NCI-H1105 treated with DMSO at 0.1 percent for 48 hours (cell line): ENCODE measurements at places on chromosomes 3 and 15.

DNA sequence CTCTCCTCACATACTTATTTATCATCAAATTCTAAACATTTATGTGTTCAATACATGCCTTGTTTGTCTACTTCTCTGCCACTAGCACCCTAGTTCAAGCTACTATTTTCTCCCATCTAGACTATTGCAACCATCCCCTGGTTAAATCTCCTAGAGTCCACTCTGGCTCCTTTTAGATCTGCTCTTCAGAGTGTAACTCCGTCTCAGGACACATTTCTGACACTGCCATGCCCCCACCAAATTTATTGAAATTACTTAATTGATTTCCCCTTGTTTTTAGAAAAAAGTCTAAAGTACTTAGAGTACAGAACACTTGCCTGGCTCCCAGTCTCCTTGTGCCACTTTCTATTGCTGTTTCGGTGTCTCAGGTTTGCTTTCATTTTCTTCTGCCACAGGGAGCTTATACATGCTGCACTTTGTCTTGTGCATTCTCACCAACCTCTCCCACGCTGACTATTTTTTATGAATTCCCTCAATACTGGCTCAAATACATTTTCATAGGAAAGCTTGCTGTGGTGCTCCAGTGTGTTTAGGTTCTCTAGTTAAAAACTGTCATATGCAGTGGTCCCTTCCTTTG is 792.3 kb downstream of the DIPK2A start:
- DNase-seq, result no peak

- DNase-seq, result no peak
Measured at GRCh38 chr3:126119976-126120375, 36.1 kb upstream of the SLC41A3 start.

DNA sequence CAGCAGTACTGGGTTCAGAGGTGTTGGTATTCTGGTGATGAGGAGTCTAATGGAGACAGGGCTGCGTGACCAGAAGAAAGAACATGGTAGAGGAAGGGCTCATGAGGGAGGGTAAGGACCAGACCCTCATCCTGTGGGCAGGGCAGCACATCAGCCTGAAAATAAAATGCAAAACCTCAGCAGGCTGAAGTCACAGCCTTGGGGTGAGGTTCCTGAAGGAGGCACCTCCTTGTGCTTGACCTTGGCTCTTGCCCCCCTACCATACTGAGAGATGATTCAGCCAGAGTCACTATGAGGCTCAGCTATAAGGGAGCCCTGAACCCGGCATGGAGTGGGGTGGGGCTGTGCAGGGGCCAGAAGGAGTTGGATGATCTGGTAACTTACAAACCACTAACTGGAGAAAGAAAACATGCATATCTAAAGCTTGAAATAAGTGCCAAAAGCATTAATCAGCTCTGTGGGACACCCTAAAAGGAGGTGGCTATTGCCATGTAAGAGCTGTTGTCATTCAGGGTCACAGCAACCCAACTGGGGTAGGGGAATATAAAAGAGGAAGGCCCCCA is 60.2 kb downstream of the CORO2B start:
- no peak for DNase-seq

- peak; percentile 37 for DNase-seq
Measured at GRCh38 chr3:21942328-21942727, 191.3 kb upstream of the ZNF385D start.

DNA sequence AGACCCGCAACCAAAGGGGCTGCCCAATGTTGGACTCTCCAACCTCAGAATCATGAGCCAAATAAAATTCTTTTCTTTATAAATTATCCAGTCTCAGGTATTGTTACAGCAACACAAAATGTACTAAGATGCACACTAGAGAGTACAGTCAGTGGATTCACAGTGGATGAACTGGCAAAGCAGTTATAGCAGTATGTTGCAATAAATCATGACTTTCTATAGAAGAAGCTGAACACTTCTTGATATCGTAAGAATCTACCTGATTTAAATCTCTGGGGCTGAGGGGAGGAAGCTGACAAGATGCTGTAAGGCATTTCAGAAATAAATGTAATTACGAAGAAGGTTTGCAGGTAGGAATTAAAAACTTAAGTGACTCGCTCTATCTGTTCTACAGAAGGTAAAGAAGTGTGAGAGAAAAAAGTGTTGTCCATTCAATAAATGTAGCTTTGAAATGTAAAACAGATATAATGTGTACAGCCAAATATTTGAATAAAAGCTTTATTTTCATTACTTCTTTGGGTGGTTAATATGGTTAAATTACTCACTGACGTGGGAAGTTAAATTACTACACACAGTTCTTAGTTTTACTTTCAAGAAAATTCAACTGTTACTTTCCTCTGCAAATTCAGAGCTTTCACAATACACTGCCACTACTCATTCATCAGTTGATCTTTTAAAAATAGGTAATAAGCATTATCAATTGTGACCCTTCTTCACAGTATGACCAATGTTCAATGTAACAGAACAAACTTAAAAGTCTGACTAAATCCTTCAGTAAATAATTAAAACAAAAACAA is 439.1 kb downstream of the SHQ1 start:
- no peak for DNase-seq

DNA sequence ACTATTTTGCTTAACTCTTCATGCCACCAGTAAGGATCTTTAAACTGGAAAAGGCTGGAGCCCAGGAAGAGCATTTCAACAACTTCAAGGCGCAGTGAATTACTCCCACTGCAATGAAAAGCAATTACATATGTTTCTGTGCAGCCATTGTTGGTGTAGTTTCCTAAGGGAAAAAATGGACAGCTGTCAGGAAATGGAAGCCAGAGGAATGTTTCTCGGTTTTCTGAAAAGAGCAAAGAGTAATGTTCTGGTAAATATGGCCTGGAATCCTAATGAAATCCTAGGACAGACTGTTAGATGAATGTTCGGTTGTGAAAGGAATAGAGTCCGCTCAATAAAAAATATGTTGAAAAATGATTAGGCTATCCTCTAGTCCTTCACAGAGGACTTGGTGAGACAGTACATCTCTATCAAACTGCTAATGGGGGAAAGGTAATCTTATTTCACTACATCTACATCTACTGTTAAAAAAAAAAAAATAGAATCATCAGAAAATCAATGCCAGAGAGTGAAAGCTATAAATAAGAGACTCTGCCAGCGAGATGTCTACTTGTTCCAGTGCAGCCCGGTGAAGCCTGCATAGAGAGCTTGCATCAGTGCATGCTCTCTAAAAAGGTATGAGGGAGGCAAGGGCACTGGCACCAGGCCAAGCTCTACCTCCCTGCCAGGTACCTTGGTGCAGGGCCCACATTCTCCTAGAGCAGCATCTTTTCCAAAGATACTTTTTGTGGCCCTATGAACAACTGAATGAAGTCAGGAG is 68.2 kb upstream of the TJP1 start:
- DNase-seq, result no peak

- no peak for DNase-seq
Measured at GRCh38 chr3:32305361-32305876, 66.9 kb downstream of the CMTM8 start.

GRCh38 chr3:98977520-98977919 is 76.0 kb upstream of the DCBLD2 start:
- no peak for DNase-seq

- no peak for DNase-seq
Measured at GRCh38 chr3:95088464-95088863, 1025.6 kb downstream of the NSUN3 start.

DNA sequence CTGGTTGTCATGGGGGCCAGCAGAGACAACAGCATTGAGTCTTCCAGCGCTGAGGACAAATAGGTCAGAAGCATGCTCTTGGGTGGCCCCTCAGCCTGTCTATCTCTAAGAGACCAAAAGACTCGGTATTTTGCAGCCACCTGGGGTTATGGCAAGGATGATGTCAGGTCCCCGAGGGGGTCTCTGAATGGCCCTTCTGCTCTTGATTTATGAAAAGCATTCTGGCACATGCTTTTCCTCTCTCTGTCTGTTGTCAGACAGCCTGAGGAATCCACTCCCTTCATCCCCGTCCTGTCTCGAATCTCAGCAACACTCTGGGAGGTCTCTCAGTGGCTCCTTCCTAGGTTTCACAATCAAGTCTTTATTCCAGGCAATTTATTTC is 156.6 kb upstream of the RGMA start:
- DNase-seq, result no peak

DNA sequence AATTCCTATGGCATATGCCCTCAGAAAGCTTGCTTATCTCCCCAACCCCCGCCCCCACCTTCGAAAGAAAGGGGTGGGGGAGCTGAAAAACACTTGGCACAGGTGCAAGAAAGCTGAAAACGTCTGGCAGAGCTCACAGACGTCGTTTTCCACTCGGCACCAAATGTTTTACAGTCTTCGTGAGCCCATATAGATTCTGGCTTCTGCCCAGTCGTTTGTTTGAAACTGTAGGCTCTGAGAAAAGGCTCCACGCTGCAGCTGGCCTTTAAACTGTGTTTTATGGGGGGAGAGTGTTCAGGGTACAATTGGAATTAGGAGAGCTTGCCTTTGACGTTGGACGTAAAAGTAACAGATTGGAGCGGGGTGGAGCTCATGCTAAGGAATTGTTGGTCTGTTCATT is 130.3 kb downstream of the MDFIC2 start:
- DNase-seq, result peak; percentile 16

GRCh38 chr3:25103391-25103790 is 324.7 kb upstream of the RARB start:
- no peak for DNase-seq

DNA sequence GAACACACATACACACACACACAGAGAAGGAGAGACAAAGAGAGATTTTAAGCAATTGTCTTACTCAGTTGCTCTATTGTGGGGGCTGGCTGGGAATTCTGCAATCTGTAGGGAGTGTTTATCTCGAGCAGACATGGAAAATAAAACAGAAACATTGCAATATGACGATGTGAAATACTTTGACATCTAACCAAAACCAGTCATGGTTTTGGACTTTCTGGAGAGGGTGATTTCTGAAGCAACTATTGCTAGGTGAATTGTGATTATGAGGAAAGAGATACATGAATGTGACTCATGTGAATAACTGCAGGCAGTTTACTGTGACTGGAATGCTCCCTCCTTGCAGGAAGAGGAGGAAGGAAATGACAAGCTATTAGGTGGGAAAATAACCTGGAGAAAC is 12.3 kb upstream of the PHLDB2 start:
- no peak for DNase-seq

GRCh38 chr3:49867871-49868321 is 1.8 kb downstream of the CAMKV start:
- no peak for DNase-seq

- DNase-seq, result no peak
Measured at GRCh38 chr3:188742755-188743550, 428.8 kb upstream of the TPRG1 start.

DNA sequence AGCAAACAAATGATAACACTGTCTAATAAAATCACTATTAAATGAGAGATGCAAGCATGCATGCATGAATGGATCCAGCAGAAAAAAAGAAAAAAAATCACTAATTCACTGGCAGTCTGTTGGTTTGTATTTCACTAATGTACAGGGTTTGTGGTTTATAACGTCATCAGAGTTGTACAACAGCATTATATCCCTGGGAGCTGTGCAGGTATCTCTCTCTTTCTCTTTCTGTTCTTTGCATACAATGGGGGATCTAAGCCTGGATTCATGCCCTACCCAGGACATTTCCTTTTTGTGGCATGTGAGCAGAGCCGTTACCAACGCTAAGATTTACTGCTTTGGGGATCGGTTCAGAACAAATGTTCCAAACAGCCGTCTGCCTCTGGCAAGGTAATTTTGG is 229.5 kb downstream of the SOX2 start:
- no peak for DNase-seq

DNA sequence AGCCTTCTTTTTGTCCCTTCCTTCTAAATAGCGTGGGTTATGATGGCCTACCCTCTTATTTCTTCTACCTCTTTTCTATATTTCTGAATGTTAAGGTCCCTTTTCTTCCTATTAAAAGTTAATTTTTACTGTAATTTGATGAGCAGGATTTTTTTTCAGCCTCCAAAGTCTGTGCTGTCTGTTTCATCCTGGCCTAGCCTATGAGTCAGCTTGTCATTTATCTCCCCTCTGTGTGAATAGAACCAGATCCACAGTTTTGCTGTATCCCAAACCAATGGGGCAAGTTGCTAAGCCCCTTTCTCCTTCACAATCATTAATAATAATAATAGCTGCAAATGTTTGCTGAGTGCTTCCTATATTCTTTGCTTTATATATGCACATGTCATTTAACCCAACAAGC is 18.1 kb upstream of the C3orf38 start:
- DNase-seq, result no peak

GRCh38 chr3:23108451-23109057 is 94.6 kb upstream of the UBE2E2 start:
- DNase-seq, result no peak

DNA sequence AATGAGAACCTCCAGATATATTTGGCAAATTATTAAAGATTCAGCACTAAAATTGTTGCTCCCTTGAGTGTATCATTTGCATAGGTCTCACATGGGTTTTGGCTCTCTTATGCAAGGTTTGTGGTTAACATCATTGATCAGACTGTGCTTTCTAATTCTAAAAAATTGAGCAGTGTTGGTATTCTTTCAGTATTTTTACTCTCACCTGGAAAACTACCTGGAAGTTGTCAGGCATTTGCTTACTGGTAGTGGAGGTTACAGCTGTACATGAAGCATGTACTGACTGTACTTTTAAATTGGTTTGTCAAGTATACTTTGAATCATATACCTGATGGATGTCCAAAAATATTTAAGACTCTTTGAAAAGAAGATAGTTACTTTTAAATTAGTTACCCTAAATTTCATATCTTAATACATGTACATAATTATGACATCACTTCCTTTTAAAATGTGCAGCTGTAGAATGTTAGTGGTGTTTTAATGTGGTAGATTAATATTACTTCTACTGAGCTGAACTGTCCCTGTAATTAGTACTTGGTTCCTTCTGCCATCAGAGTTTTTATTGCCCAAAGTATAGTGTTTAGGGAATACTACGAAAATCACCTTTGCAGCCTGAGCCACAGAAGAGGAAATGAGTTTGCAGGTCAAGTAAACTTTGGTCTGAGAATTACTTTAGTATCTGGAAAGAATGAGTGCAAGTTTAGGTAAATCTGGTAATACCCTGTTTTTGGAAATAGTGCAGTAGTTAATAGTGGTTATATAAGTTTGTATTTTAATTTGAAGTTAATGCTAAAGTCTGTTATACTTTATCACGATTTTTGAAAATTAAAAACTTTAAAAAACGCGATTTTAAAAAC is 2.8 kb downstream of the CHD2 start:
- peak; percentile 28 for DNase-seq

- DNase-seq, result no peak
Measured at GRCh38 chr15:86555939-86556338, 476.3 kb downstream of the AGBL1 start.

DNA sequence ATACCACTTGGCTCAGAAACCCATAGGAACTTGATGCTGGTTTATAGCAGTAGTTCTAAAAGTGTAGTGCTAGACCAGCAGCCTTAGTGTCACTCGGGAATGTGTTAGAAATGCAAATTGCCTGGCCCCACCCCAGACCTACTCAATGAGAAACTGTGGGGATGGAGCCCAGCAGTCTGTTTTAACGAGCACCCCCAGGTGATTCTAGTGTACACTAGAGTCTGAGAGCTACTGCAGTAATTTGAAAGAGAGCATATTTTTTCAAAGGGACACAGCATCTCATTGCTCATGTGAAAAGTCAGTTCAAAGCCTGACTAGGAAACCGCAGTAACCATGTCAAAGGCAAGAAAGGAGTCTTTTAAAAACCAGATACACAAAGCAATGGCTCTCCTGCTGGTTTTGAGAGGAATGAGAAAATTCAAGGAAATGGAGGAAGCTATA is 313.4 kb downstream of the SQOR start:
- DNase-seq, result no peak

- DNase-seq, result peak; percentile 7
Measured at GRCh38 chr15:53841651-53842050, 82.2 kb upstream of the WDR72 start.

GRCh38 chr15:90097475-90097874 is 4.8 kb downstream of the IDH2 start:
- no peak for DNase-seq
